ENCODE measurements at places on chromosomes 3 and 15.

DNA sequence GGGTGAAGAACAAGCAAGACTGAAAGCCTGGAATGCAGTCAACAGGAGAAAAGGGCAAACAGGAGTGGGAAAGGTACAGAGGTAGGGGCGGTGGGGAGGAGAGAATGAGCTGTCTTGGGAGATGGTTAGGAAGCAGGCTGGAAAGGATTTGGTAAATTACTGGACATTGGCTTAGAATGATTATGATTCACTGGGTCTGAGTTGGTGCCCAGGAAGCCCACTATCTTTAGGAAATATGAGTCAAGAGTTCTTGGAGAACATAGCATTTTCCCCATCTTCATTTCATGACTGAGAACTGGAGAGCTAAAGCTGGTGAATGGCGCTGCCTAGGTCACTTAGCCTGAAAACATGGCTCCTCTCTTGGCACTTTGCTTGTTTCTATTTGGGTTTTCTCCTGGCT, 74.7 kb upstream of the C3orf80 start:
- no peak for DNase-seq

DNA sequence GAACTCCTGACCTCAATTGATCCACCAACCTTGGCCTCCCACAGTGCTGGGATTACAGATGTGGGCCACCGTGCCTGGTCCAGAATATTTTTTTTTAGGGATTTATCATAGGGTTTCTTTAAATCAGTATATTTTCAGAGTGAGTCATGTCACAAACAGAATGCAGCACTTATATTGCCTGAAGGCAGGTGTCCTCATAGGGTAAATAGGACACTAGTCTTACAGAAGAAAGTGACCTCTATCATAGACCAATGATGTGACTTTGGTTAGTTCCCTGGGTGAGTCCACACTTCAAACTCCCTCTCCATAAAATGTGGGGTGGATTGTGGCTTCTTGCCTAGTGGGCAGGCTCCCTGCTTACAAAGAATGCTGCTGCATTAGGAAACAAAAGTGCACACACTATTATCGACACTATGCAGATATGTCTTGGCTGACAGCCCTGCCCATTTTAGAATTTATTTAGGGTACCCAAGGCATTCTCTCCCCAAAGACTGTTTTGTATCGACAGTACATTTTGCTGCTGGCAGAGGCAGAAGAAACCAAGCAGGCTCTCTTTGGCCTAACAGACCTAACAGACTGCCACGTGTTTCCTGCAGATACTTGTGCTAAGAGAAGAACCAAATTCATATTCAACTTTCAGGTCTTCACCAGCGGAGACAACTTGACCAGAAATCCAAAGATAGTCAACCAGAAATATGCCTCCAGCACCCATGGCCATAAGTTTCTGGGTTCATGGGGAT, 125.0 kb downstream of the MOBP start:
- no peak for DNase-seq

DNA sequence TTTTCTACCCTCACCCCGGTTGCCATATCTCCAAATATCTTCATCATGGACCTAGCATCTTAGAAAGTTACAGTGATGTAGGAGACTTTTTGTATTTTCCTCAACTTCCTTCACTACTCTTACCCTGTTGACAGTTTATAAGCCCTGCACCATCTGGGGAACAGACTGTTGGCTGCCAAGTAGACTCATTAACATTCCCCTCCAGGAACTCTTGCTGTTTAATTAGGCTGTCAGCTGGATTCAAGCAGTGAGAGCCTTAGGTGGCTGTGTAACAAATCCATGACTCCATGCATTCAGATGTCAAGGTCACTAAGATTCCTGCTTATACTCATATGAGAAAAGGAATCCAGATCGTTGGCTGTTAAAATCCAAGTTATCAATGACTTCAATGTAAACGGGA, 198.3 kb downstream of the NAALADL2 start:
- no peak for DNase-seq

DNA sequence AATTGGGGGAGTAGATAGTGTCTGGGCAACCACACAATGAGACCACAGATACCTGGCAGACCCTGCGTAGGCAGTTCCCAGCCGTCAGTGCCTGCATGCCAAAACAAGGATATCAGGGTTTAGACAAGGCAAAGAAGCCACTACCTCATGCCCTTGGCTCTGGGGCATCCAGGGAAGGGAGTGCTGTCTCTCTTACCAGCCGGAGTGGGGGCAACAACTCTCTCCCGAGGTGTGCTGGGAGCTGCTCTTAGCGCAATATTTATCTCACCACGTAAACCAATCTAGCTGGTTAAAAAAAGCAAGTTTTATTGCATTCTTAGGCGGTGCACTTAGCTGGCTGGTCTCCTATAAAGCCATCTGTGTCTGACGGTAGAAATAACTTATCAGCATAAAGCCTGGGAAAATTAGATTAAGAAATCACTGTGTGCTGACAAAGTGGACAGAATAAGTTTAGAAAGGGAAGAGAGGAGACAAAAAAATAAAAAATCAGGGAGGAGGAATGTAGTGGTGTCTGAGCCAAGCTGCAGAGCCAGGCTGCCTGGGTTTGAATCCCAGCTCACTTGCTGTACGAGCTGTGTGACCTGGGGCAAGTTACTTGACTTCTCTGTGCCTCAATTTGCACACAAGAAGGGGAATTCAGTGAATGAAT, 273.2 kb downstream of the PDZRN3 start:
- no peak for DNase-seq

GRCh38 chr15:78831229-78832207, 20.3 kb upstream of the ADAMTS7 start:
- no peak for DNase-seq

DNA sequence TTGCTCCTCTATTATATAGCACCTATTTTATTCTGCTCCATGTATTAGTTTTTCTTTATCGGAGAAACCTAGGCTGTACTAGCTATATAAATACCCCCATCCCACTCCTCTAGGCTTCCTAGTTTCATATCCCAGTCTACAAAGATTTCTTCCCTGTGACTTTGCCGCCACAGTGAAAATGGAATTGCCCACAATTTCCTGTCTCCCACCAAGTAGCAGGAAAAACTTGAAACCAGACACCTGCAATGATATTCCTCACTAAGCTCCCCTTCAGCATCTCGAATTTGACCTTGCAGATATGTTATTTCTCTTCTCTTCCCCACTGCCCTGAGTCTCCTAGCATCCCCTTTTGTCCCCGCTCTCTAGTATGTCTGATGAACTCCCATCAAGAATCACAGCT, 685.8 kb upstream of the CCDC54 start:
- DNase-seq, result no peak

DNA sequence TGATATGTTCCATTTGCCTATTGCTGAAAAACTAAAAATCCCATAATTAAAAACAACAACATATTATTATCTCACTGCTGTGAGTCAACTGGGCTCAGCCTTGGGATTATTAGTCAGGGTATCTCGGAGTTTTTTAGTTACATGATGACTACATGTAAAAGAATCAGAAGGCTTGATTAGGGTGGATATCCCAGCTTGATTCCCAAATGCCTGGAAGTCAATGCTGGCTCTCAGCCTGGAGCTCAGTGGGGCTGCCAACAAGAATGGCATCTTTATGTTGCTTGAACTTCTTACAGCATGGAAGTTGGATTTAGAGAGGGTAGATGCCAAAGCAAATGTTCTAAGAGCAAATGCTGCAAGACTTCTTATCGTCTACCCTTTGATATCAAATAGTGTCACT, 278.5 kb downstream of the PLOD2 start:
- DNase-seq, result no peak

GRCh38 chr3:142998439-142998838, 2.9 kb upstream of the U2SURP start:
- no peak for DNase-seq

DNA sequence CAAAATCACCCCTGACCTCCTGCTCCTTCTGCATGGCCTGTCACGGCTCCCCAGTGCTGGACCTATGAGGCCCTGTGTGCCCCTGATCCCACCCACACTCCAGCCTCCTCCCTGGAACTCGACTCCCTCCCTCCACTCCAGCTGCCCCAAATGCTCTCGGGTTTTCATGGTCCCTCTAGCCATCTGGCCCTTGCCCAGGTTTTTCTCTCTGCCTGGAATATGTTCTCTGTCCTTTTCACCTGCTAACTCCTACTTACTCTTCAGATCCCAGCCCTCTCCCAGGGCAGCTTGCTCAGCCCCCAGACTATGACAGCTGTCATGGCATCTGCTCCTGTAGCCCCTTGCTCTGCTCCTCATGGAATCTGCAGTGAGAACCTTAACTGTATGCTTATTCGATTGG, 30.3 kb downstream of the DUSP7 start:
- DNase-seq, result no peak

- no peak for DNase-seq
Observed at GRCh38 chr3:157279237-157279636, 119.3 kb upstream of the CCNL1 start.
